ENCODE measurements at places on chromosomes 2 and 18.

GRCh38 chr2:28101892-28102291, 211.4 kb downstream of the BABAM2 start:
- DNase-seq = no peak

- DNase-seq = no peak
Observed at GRCh38 chr2:208793434-208793833, 386.8 kb downstream of the PTH2R start.

- DNase-seq = no peak
Observed at GRCh38 chr18:25326361-25326952, 25.5 kb downstream of the ZNF521 start.

GRCh38 chr18:61602836-61603235, 269.6 kb downstream of the CDH20 start:
- DNase-seq = no peak

DNA sequence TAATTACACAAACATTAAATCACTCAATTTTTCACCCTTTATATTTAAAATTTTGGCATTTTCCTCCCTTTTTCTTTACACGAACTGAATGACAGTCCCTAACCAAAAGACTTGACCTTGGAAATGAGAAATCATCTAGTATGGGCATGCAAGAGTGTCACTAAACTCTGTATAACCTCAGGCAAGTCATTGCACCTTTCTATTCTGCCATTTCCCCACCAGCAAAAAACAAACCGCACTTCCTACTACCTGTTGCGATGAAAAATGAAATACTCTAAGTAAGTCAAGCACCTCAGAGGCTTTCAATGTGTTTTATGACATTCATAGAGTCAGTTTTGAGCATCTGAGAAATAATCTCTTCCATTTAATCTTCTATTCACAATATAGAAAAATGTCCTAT, 44.1 kb downstream of the ANKRD44 start:
- DNase-seq = no peak

GRCh38 chr2:234271338-234271737, 220.8 kb downstream of the SPP2 start:
- no peak for DNase-seq

DNA sequence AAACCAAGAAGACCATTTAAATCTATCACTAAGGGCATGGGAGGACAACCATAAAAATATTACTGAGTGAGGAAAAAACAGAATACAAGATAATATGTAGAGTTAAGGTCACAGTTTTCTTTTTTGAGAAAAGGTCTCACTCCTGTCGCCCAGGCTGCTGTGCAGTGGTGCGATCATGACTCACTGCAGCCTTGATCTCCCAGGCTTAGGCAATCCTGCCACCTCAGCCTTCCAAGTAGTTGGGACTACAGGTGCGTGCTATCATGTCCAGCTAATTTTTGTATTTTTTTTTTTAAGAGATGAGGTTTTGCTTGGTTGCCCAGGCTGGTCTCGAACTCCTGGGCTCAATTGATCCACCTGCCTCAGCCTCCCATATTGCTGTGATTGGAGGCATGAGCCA, 24.0 kb downstream of the POLR1A start:
- DNase-seq = no peak

Measured in stimulated activated CD8-positive, alpha-beta memory T cell treated with anti-CD3 and anti-CD28 coated beads, Interleukin-2, amount 100 ng/mL, for 1 hour (primary cell).